Activated CD8-positive, alpha-beta memory T cell treated with anti-CD3 and anti-CD28 coated beads for 4 hours (primary cell): ENCODE measurements at places on chromosomes 16 and 17.

GRCh38 chr17:16938496-16939207, 33.3 kb downstream of the TNFRSF13B start:
- DNase-seq, result no peak

DNA sequence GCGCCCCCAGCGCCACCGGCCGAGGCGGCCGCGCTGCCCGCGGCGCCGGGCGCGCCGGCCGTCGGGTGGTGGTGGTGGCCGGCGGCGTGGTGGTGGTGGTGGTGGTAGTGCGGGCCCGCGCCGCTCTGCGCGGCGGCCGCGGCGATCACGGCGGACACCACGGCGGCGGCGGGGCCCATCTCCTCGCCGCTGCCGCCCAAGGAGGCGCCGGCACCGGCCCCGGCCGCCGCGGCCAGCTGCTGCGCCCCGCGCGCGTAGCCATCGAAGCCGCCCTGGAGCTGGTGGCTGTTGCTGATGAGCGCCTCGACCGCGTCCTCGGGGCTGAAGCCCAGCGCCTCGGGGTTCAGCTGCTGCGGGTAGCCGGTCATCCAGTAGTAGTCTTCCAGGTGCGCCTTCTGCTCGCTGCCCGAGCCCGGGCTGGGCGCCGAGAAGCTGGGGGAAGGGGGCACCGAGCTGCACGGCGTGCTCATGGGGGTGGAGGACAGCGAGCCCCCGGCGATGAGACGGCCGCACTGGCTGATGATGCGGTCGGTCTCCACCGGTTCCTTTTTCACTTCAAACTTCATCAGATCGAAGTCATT, 1.2 kb downstream of the MAF start:
- DNase-seq, result no peak

DNA sequence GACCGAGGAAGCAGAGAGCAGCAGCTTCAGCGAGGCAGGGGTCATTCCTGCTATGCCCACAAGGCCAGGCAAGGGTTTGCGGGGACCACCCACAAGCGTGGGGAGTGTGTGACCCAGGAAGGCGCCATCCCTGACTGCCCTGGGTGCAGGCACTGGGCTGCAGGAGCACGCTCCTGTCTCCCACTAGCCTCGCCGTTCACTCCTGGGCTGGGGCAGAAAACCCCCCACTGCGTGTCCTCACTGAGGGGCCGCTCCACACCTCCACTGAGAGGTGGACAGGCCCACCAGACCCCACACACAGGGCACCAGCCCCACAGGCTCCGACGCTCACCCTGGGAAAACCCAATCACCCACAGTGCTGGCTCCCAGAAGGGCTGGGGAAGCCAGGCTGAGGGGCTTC, 56.1 kb downstream of the KLHDC4 start:
- no peak for DNase-seq

DNA sequence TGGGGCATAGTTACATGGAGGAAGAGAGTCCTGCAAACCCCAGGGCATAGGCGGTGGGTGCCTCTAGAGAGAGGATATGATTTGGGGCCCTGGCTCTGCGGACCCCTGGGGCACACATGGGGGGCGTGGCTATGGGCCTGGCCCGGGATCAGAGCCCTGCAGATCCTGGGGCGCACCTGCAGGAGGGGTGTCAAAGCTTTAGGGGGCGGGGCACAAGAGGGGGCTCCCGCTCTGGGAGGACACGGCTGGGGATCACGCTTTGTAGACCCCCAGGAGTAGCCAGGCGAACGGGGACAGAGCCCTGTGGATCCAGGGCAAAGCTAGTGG, 497 bp downstream of the BCL7C start:
- DNase-seq, result no peak

- peak; percentile 100 for DNase-seq
Measured at GRCh38 chr17:82022981-82023446, at the start of gene LRRC45. TSS of gene LRRC45 (plus strand) at chr17:82023305. CDS start at chr17:82023644, 339 bp downstream.

DNA sequence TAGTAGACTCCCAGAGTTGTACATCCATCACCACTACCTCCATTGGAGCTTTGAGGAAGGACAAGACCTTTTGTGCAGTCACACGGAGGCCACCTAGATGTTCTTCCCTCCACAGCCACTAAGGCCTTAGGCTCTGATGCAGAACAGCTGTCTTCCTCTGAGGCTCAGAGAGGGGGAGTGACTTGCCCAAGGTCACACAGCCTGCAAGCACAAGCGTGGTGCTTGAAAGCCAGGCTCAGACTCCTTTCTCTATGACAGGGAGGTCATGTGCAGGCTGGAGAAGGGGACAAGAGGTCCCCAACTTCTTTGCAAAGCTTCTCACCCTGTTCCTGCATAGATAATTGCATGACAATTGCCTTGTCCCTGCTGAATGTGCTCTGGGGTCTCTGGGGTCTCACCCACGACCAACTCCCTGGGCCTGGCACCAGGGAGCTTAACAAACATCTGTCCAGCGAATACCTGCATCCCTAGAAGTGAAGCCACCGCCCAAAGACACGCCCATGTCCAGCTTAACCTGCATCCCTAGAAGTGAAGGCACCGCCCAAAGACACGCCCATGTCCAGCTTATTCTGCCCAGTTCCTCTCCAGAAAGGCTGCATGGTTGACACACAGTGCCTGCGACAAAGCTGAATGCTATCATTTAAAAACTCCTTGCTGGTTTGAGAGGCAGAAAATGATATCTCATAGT, 12.7 kb downstream of the SCGB1C2 start:
- no peak for DNase-seq

DNA sequence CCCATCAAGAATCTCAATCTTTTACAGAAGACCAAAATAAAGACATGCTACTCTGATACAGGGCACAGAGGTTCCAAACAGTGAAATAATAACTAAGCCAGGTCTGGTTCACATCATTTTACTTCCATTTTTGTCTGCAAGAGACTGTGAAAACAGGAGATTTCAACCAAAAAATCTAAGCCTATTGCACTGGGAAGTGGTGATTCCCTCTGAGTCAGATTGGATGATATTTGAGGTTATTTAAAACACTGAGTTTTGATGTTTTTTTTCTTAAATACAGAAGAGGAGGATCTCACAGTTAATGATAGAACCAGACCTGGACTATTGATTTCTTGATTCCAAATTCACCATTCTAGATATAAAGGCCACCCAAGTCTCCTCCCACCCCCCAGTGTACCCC, 117.3 kb upstream of the FAM20A start:
- DNase-seq, result no peak

DNA sequence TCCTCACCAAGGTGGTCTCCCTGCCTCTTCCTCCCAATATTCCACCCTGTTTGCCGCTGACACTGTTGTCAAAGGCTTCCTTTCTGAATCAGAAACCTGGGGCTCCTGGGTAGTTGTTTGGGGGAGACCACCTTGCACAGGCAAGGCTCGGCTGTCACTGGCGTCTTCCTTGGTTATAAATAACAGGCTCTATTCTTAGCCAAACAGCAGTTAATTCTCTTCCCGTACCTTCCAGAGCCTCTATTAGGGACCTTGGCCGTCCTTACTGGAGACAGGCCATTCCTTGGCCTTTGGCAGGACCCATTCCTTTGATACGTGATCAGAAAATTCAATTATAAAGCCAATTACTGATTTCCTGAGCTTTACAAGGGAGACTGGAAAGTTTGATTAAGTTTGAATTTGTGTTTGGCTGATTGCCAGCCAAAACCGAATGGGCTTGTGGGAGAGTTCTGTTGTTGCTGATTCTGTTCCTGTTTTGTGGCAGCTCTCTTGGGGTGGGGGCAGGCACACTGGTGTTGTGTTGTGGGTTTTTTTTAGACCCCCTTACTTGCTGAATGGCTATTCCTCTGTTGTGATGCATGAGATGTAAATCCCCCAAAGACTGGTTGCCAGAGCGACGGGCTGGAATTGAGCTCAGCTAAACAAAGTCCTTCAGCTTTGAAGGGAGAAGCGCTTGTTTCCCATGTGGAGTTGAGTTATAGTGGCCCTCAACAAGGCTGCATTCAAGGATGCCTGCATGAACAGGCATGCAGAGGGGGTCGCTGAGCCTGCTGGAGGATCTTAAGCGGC, 104.6 kb downstream of the GNAO1 start:
- DNase-seq, result no peak
